LHCN-M2 (cell line): ENCODE measurements at places on chromosomes 3 and 15.

GRCh38 chr3:123384256-123384655 lies 64.6 kb downstream of the ADCY5 start:
- no peak for DNase-seq

DNA sequence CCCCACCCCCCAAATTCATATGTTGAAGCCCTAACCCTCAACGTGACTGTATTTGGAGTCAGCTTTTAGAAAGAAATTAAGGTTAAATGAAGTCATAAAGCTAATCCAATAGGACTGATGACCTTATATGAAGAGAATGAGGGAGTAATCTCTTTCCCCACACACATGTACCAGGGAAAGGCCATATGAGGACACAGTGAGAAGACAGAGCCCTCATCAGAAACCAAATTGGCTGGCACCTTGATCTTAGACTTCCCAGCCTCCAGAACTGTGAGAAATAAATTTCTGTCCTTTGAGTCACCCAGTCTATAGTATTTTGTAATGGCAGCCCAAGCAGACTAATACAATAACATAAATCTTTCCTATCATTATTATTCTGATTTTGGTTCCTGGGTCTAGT lies 194.7 kb upstream of the NANOGP8 start:
- no peak for DNase-seq

GRCh38 chr3:141366285-141367037 lies 1.8 kb upstream of the ZBTB38 start:
- peak; percentile 96 for DNase-seq

- no peak for DNase-seq
Observed at GRCh38 chr3:17292556-17292955, 407.8 kb downstream of the PLCL2 start.

DNA sequence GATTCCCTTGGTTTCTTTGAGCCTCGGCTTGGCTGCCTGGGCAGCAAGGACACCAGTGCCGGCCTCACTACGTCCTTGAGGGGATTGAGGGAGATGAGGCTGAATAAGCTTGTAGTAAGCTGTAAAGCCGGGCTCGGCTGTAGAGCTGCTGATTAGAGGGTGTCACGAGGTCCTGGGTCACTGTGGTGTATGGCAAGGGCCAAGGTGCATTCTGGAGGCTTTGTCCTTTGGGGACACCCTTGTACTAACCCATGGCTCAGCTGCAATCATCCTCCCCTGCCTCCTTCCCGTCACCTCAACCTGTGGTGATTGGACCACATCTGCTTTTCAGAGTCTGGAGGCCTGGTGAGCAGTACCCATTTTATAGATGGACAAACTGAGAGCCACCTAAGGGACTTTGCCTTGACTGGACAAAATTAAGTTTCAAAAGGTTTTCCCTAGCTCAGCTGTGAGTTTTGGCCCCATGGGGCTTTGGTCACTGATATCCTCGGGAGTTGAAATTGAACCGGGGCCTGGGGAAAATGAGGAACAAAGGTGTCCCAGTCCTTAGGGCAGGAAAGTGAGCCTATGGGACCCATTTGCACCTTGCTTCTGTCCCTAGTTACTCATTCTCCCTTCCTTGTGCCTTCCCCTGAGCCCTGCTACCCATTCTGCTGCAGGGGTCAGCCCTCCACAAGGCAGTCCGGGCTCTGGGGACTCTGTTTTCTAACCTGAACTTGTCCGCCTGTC lies 2.4 kb downstream of the SLC6A6 start:
- DNase-seq, result no peak

GRCh38 chr3:133588784-133589465 lies 15.4 kb downstream of the CDV3 start:
- DNase-seq, result no peak

DNA sequence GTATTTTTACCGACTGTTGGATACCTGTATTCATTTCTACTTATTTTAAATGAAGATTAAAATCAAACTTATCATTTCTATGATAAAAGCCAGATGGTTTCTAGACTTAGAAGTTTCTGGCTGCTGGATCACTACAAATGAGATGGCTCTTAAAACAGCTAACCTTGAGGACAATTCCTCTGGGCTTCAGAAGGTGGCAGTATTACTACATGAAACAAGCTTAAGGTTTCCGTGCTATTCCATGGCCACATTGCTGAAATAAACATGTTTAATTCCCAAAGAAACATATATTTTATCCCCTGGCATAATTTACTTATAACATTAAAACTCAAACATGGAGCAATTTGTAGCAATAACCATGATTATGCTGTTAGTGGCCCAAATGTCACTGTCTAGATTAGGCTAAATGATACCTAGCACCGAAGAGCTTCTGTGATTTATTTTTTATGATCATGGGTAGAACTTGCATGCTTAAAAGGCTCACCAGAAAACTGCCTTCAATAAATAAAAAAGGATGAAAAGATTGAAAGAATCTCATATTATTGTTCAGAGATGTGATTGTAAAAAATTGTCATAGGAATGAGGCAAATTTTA lies 204.0 kb upstream of the NANOGP8 start:
- DNase-seq, result peak; percentile 62

GRCh38 chr3:37397396-37397795 lies 223.0 kb upstream of the LRRFIP2 start:
- DNase-seq, result peak; percentile 9

DNA sequence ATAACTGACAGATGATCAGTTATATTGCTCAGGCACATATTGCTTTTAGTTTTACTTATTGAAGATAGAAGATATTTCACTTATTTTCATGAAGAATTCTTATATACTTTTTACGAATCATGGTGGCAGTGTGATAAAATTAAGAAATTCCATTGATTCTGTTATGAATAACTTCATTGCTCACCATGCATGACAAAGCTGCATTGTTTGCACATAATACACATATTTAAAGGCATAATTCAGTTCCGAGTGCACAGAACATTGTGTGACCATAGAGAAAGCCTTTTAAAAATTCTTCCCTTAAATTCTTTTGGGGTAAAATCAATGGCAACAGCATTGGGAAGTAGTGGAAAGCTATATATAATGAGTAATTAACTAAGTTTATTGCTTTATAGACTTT lies 82.5 kb upstream of the NAALADL2 start:
- no peak for DNase-seq

DNA sequence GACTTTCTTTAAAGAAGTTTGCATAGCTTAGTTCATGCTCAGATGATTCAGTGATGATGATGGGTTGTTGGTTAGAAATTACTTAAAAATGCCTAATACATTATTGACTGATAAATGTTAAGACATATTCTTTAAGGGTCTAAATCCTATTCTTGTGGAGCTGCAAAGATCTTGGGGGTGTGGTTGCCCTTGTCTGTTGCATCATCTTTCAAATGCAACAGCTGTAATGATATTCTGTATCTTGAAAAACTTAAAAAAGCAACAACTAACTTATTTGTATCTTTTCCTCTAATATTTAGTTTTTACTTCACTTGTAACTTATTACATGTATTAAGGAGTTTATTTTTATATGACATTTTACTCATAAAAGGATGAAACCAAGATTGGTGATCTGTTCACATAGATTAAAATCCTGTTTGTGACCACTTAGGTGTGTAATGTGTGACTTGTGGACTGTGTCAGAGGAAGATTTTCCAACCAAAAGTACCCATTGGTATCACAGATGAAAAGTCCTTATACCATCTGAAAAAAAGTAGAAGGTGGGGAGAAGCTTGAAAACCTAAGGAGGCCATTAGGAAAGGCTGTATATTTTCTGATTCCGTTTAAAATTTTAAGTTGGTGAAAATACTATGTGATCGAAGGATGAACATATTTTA lies 142.8 kb downstream of the IGF1R start:
- no peak for DNase-seq

- DNase-seq, result no peak
Observed at GRCh38 chr3:64890006-64890405, 202.2 kb upstream of the ADAMTS9 start.

DNA sequence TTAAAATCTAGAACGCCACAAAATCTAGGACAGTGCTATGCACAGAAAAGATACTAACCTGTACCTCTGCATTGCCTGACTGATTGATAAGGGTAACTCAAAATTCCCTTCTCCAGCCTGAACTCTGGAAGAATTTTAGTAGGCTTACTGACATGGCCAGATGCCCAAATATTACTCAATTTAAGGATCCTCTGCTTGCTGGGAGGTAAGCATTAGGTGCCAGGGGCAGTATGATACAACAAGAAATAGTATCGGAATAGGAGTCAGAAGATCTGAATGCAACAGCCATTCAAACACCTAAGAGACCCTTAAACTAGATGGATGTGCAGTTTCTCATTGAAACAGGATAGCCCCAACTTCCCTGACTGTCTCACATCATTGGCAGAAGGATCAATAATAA lies 45.4 kb downstream of the CERS3 start:
- DNase-seq, result no peak

DNA sequence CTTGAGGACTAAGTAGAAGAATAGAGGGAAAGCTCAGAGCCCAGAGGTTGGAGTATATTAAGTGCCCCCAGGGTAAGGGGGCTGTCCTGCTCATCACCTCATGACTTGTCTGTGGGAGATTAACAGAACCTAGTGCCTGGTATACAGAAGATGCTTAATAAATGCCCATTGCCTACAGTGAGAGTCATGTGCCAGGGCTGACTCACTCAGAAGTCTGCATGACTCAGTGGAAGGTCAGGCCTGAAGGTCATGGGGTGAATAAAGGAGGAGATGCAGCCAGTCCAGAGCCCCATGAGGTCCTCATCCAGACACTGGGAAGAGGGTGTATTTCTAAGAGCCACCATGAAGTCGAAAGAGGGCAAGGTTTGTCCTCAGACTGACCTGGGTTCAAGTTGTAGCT lies 62.5 kb upstream of the TLE3 start:
- DNase-seq, result peak; percentile 83

DNA sequence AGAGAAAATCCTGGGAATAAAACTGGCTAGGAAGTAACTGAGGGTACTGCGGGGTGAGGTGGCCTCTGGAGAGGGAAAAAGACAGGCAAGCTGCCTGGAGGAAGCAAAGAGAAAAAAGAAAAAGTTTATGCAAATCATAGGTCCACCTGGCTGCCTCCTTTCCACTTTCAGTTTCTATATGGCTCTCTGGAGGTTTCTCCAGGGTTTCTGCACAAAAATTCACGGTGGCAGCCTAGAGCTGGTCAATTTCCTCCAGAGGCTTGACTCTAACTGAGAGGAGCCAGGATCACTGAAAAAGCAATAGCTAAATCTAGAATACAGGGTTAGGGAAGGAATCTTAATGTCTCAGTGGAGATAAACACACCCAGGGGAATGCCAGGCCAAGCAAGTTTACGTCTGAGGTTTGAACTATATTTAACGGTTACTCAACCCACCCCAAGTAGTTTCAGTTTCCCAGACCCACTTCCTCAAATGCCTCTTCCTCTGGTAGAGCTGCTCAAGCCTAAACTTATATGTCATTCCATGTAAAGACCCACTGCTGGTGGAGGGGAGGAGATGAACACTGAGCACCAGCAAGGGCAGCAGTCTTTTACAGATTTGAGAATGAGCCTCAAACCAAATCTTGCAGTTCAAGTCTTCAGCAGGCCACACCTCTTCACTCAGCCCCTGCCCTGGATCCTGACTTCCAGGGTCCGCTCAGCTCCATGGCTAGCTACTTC lies 5.7 kb downstream of the LYSMD2 start:
- no peak for DNase-seq

DNA sequence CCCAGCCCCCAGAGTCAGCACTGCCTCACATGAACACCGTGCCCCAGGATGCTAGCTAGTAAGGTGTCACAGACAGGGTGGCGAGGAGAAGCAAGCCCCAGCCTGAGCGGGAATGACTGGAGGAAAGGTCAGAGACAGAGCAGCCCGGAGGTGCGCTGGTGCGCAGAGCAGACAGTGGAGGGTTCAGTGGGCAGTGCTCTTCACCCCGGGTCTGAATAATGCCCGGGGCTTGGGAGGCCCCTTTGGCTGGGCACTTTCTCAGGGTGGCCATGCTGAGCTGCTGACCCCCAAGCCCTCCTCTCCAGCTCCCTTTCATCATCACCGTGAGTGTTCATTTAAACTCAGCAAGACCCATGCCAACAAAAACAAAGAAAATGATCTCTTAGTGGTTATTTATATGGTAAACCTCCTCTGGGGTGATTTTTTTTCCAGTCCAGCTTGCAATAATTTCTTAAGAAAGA lies 110.8 kb downstream of the VGLL4 start:
- peak; percentile 36 for DNase-seq
